ENCODE measurements at places on chromosomes 13 and 19. TPM values are rescaled to one million over a fixed set of nuclear protein-coding genes. Genes with fewer than 3 reads are reported as not detected.

The HRC gene
- total RNA-seq = 255 TPM

The TNNI3 gene
- 78.6 TPM for total RNA-seq

The LRRC4B gene
- total RNA-seq = 56.4 TPM

DNA sequence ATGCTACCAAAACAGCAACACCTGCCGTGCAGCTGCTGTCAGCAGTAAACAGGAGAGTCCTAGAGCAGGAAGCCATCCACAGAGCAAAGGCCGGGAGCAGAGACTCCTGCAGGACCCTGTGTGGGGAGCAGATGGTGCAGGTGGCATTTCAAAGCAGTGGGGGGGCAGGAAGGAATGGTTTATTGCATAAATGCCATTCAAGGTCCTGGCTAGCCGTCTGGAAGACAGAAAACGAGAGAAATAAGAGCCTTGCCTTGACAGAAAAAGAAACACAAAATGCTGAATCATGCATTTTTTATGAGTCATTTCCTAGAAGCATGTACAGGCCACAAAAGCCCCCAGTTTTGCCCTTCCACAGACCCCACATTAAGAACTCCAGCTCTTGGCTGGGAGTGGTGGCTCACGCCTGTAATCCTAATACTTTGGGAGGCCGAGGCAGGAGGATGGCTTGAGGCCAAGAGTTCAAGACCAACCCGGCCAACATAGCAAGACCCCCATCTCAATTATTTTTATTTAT is 5.4 kb downstream of the RSPH6A start:
- H3K4me3 ChIP-seq = no peak overlapping the region
- peaks cover 7% of the 10 kb centered on the region for H3K4me1 ChIP-seq
- no peak for DNase-seq
- no peaks in the 10 kb centered on the region for H3K27me3 ChIP-seq

DNA sequence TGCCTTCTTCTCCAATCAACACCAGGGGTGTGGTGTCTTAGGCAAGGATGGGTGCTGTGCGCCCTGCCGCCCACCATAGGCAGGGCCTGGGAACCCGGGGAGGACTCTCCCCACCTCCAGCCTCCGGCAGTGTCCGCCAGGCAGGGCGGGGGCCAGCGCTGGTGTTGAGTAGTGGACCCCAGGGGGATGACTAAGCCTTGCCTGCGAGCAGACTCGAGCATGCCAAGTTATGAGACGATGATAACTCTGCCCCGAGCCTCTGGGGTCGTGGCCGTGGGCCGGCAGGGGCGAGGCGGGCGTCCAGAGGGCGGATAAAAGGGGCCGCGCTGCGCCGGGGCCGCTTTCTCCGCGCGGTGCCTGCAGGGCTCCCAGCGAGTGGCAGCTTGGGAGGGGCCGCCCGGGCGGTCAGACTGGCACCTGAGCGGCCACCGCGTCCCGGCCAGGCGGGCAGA is at the start of gene MEDAG:
MEDAG (plus strand) TSS at position 340 of the 452 bp plus-strand sequence. CDS start 245 bp downstream, outside the sequence.
- no peaks in the 10 kb centered on the region for H3K4me1 ChIP-seq
- H3K27me3 ChIP-seq = peaks cover 65% of the 10 kb centered on the region
- peak within 1 kb of the TSS; percentile 26 for H3K4me3 ChIP-seq
- no peak within 1 kb of the TSS for H3K27ac ChIP-seq
- peak; percentile 89 for DNase-seq

DNA sequence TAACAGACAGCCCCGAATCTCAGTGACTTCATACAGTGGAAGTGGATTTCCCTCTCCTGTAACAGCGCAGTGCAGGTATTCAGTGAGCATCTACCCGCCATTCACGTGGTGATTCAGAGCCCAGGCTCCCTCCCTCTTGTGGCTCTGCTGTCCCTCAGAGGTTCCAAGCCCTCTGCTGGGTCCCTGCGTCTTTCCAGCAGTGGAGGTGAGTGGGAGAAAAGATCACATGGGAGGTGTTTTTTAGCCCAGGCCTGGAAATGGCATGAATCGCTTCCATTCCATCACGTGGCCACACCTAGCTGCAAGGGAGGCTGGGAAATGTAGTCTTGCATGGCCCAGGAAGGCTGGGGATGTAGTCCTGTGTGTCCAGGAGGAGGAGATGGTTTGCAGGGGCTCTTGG is 61.4 kb downstream of the DPF1 start:
- H3K36me3 ChIP-seq = peaks cover 11% of the 10 kb centered on the region
- no peak overlapping the region for H3K4me3 ChIP-seq
- no peak for DNase-seq
- no peaks in the 10 kb centered on the region for H3K4me1 ChIP-seq

All from cardiac muscle cell (in vitro differentiated cells and primary cell).